Stromal cell of bone marrow (primary cell): ENCODE measurements at places on chromosomes 16 and 17.
A peak's percentile ranks its signal among the peaks of the same experiment; 100 is the strongest.

- no peak for DNase-seq
Observed at GRCh38 chr17:45833920-45834319, 10.8 kb upstream of the SPPL2C start.

DNA sequence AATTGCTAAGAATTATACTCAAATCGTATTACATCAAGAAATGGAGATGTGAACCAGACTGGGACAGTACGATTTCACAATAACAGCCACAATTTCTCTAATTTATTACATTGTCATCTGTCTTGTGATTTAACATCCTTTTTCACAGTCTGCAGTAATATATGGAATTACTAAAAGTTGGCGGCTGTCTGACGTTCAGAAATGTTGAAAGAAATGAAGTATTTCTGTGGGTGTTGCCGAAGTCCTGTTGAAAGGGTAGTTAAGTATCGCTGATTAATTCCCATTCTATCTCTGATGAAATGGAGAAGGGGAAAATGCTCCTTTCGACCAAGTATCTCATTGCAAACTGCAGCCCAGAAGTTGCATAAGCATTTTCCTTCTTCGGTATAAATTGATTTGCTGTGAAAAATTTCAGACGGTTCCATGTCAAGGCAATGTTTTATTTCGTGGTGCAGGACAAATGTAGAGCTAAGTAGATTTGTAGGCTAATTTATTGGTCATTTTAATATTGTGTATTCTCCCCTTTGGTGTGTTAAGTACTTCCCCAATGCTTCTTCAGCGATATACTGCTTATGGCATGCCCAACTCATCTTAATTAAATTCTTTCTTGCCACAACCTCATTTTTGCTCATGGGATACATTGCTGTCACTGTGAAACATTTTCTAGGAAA, 775.2 kb upstream of the RBFOX1 start:
- no peak for DNase-seq

GRCh38 chr17:82667668-82668000, 19.4 kb upstream of the WDR45B start:
- no peak for DNase-seq

- DNase-seq = no peak
Observed at GRCh38 chr17:59149841-59150511, 5.0 kb downstream of the SKA2 start.

- no peak for DNase-seq
Observed at GRCh38 chr17:1963250-1963649, 61.9 kb downstream of the RTN4RL1 start.

- DNase-seq = no peak
Observed at GRCh38 chr16:87731607-87732006, 34.2 kb downstream of the KLHDC4 start.

DNA sequence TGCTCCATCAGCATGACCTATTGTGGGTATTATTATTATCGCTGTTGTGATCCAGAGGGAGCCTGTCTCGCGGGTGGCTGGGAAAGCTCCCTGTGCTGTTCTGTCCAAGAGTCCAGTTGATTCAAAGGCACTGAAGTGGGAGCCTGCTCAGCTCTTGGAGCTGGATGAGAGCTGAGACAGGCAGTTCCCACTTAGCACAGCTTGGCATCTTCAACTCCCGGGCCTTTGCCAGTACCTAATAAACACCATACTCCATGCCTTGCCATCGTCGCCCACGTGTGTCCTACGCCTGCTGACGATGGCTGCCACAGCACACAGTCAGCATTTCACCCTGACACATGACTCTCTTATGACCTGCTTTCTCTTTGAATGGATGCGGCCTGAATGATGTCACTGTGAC, 32.6 kb downstream of the RTN4RL1 start:
- no peak for DNase-seq

DNA sequence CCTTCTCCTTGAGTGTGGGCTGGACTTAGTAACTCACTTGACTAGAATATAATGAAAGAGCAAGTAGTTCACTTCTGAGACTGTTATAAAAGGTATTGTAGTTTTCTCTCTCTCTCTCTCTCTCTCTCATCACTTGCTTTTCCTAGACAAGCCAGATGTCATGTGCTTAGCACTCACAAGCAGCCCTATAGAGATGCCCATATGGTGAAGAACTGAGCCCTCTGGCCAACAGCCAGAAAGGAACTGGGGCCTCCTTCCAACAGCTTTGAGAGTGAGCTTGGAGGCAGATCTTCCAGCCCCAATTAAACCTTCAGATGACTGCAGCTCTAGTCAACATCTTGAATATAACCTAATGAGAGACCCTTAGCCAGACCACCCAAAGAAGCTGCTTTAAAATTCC, 440.5 kb downstream of the GRIN2A start:
- no peak for DNase-seq

DNA sequence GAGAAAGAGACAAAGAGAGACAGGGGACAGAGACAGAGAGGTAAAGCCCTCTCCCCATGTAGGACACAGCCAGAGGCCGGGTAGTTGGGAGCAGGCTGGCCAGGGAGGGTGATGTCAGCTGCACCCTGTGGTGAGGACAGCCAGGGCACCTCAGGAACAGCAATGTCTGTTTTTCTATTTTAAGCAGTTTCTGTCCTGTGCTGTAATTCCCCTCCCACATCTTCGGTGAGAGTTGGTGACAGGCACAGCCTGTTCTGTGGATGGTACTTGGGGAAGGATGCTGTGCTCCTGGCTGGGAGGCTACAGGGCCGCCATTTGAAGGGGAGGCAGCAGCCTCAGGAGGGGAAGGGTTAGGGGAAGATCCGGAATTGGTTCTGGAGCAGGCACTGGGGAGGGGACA, 163.5 kb downstream of the SDK2 start:
- DNase-seq = no peak

DNA sequence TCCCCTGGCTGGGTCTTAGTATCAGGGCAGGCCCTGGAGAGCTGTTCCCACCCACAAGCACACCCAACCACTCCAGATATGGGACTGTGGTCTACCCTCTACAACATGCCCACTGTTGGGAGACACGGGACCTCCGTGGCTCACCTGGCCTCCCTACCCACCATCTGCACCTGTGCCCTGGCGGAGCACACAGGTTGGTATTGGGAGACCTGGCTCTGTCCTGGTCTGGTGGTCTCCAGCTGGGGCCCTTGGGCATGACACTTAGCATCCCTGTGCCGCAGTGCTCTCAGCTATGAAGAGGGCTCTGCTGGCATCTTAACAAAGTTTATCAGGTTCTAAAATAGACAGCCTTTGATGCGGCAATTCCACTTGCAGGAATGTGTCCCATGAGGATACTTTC, 5.8 kb downstream of the C16orf95 start:
- DNase-seq = no peak

GRCh38 chr16:4264546-4264945, 8.3 kb downstream of the TFAP4 start:
- DNase-seq = no peak

DNA sequence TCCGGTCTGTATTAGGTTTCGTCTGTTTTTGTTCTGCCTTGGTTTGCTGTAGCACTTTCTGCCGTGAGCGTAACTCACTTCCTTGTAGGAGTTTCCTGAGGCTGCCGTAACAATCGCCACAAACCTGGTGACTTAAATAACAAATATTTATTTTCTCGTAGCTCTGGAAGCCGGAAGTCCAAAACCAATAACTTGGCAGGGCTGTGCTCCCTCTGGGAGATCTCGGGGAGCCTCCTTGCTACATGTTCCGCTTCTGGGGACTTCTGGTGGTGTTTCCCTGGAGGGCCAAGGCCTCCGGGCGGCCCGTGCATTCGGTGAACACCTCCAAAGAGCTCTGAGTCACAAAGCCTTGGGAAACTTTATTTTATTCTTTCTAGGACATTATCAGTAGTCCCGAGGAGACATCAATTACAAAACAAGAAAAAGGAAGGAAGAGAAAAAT, 6.8 kb upstream of the WDR45B start:
- no peak for DNase-seq

DNA sequence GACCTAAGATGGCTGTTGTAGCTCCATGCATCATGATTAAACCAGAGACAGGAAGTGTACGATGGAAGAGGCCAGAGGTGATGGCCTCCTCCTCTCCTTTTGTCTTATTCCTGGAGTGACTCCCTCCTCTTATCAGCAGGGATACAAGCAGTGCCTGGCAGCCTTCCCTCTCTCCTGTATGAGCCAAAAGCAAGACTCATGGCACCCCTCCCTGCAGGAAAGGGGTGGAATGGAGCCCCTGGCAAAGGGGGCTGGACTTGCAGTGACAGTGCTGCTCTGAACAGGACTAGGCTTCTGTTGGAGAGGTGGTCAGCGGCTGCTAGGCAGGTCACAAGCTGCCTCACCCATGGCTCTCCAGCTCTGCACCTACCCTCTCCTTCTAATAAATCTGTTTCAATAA, 8.4 kb downstream of the TXNL4B start:
- no peak for DNase-seq

DNA sequence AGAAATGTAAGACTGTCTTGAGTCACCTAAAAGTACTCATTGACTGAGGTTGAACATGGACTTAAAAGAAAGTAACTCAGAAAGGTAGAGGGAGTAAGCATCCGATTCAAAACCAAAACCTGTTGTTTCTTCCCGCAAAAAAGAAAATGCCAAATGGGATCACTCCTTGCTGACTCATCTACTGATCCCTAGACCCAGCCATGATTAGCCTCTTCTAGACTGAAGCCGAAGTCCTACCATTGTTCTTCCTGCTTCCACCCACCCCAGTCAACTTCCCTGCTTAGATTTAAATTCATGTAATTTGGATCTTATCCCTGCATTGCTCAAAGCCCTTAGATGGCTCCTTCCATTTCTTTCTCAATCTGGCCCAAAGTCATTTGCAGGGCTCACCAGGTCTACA, 760.5 kb upstream of the SOX9 start:
- no peak for DNase-seq

GRCh38 chr17:28684963-28685362, 23.0 kb downstream of the SUPT6H start:
- DNase-seq = no peak

DNA sequence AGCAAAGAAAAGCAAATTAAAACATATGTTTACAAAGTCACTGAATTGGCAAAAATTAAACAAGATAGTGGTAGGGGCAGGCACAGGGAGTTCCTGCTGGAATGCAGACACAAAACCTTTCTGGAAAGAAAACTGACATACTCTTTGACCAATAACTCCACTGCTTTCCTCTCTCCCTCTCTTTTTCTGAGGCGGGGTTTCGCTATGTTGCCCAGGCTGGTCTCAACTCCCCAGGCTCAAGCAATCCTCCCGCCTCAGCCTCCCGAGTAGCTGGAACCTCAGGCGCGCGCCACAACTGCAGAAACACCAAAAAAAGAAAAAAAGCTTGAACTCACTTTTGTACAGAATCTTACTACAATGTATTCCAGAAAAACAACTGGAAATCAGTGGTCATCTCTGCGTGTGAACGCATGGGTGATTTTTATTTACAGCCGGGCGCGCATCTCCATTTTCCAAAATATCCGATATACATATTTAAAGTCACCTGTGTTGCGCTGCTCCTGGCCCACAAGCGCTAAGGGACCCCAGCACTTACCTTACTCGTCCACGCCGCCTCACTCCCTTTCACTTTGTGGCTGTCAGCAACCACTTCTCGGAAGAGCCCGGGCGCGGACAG, 480 bp downstream of the TXNL4B start:
- peak; percentile 60 for DNase-seq

DNA sequence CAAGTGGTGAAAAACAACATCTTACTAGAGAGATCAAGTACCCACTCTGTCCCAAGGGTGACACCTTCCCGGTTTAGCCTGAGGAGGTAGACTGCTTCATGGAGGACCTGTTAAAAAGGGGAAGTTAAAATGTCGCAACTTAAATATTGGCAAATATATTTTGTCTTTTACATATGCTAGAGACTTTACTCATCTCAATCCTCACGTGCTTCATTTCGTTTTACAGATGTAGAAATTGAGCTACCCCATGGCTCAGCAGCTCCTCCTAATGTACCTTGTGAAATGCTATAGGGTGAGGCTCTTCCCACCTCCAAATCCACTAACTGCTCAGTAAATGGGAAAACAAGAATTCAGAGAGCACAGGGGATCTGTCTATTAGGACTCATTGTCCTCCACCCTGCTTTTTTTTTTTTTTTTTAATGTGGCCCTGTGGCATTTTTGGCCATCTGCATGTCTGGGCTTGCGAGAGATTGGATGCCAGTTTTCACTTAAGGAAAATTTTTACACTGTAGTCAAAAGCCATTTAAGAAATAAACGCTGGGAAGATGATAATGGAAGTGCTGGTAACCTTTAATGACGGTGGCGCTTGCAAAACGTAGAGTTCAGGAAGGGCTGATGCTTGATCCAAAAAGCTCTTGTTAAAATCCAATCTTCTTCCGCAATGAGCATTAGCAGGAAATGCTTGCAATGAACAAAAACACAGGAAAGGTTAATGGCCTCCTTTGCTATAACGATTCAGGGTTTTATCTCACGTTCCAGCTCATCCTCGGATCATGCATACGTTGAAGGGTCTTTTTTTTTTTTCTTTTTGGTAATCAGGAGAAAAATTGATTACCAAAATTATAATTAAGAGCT, 39.8 kb downstream of the HSBP1 start:
- no peak for DNase-seq

- DNase-seq = peak; percentile 97
Observed at GRCh38 chr16:77298418-77299360, 99.5 kb downstream of the SYCE1L start.

- no peak for DNase-seq
Observed at GRCh38 chr17:7190276-7190917, 11.2 kb upstream of the ASGR1 start.

DNA sequence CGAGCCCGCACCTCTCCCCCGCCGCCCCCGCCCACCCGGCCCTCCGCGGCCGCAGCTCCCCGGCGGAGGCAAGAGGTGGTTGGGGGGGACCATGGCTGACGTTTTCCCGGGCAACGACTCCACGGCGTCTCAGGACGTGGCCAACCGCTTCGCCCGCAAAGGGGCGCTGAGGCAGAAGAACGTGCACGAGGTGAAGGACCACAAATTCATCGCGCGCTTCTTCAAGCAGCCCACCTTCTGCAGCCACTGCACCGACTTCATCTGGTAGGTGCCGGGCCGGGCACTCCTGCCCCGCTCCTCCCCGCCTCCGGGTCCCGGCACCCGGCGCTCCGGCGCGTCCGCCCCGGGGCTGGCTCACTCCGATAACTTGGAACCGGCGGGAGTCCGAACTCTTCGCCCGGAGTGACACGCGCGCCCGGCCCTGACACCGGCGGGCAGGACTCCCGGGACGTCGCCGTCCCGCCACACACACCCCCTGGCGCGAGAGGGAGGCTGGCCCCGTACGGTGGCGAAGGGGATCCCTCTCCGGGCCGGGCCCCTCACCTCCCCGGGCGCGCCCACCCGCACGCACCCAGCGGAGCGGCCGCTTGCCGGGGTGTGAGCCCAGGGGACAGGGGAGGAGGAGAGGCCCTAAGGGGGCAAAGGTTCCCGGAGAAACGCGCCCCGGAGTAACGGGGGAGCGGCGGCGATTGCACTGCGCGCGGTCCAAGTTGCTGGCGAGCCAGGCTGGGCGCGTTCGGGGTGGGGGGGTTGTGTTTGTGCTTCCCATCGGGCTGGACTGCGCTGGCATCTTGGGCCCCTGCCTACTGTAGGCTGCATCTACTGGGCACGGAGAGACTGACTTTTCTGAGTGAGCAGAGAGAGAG, 581 bp downstream of the PRKCA start:
- DNase-seq = peak; percentile 38

DNA sequence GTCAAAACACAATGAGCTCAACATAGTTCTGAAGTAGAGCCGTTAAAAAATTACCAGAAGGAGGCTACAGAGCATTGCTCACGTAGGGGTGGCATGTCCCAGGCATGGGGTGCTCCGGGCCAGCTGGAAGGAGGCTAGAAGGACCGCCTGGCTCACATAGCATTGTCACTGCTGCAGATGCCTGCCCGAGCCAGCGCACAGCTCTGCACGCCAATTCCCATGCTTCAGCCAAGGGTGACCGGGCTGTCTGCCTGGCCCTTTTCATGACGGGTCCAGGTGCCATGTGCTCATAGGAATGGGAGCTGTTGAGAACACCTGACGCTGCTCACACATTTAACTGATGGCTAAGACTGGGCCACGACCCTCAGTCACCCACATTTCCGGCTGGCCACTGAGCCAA, 228.9 kb upstream of the FOXF1 start:
- DNase-seq = no peak
